Activated CD4-positive, alpha-beta memory T cell treated with anti-CD3 and anti-CD28 coated beads, Interleukin-2, amount 10 ng/mL, durations not matched to agents 7 days and 5 days (primary cell): ENCODE measurements at places on chromosomes 3 and 15. TPM values are rescaled to one million over a fixed set of nuclear protein-coding genes. Genes with fewer than 3 reads are reported as not detected.

- peak; percentile 61 for DNase-seq
Measured at GRCh38 chr3:177679568-177680471, 482.5 kb upstream of the TBL1XR1 start.

- no peak for DNase-seq
Measured at GRCh38 chr3:60812502-60812901, 438.8 kb downstream of the FHIT start.

DNA sequence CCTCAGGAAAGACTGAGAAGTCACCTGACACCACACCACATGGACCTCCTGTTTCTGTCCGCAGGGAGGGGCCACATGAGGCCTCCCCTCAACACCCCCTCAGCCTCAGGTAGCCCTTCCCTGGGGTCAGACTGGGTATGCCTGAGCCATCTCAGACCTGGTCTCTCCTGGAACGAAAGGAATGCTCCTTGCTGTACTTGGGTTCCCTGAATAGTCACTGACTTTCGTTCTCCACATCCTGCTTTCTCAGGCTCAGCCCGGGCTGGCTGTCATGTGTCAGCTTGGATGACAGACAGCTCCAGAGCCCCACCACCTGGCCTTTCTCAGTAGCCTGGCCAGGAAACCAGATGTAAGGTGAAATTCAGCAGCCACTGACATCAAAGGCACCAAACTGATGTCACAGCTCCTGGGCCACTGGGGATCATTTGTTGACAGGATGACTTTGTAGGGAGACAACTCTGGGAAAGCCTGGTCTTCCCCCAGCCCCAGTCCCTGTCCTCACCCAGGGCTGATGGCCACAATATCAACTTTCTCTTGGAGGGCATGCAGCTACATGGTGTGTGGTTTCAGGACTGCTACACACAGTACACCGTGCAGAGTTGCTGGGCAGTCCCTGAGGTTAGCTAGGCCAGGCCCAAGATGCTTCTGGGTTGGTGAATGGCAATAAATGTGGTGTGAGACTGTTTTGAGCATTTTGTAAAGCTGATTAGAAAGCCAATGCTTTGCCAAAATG lies 141.4 kb upstream of the MRPS22 start:
- no peak for DNase-seq

DNA sequence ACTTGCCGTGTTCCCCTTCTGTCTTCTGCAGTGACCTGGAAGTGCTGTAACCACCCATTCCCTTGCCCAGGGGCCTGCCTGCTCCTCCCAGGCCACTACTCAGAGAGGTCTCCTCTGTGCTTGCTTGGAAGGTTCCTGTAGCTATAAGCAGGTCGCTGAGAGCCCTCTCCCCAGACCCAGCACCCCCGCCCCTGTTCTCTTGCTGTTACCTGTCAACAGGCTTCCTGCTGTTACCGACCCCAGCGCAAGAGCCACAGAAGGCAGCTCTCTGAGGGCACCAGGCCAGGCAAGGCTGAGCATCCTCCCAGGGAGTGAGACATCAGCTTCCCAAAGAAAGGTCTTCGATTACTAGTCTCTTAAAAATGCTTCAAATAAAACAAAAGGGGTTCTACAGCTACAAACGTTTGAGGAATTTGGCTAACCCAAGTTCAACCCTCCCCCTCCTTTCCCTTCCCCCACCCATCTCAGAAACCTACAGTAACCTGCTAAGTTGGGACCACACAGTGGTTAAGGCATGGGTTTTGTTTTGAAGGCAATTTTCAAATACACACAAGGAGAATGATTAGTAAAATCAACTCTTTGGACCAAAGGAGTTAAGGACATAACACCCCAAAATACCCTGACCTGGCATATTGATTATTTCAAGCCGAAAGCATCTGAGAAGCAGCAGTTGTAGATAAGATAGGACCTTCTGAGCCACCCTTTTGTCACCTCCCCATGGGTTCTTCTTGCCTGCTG lies 74.9 kb upstream of the MFGE8 start:
- no peak for DNase-seq

IL5RA gene
- total RNA-seq, result not detected
